ENCODE measurements at places on chromosomes 11 and 22.

DNA sequence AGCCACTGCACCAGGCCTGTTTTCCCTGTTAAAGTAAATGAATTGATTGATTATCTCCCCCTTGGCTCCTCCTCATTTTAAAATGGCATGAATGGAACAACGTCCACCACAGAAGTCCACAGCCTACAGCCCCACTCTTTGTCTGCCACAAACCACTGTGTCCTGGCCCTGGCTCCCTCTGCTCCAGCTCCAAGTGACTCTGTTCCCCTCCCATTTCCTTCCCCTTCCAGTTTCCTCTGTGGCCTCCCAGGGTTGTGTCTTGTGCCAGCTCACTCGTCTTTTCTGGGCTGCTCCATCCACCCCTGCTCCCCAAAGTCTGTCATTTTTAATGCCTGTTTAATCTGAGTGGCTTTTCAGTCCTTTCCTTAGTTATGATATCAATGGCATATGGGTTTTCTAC is 52.4 kb upstream of the CD5 start:
- no peak for DNase-seq

GRCh38 chr11:34583818-34584217 is 37.1 kb upstream of the EHF start:
- DNase-seq: no peak

DNA sequence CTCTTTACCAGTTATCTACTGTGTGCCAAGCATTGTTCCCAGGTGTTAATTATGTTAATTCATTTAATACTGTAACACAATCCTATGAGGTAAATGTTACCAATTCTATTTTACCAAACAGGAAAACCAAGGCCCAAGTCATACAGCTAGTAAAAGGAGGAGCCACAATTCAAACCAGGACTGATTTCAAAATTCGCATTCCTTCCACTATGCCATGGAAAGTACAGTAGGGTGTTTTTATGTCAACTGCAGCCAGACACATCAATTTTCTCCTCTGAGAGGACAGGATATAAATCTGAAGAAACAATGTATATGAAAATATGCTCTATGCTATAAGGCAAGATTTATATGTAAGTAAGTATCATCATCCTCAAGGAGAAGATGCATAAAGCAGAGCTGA is 104.3 kb downstream of the RPL27A start:
- DNase-seq: no peak

DNA sequence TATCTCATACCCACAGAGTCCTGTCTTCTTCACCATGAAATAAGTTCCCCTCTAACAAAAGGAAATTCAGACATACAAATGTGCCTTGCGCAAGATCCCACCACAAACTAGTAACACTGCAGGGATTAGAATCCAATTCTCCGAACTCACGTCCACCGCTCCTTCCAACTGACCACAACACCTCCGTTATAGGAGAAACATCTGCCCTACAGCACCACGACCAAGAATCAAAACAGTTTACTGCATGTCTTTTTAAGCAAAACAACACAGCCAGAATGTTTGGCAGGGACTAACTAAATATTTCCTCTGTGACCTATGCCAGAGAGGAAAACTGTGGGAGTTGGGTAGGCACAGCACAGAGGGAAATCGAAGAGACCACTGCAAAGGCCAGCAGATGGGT is 72.7 kb upstream of the AKIP1 start:
- no peak for DNase-seq

DNA sequence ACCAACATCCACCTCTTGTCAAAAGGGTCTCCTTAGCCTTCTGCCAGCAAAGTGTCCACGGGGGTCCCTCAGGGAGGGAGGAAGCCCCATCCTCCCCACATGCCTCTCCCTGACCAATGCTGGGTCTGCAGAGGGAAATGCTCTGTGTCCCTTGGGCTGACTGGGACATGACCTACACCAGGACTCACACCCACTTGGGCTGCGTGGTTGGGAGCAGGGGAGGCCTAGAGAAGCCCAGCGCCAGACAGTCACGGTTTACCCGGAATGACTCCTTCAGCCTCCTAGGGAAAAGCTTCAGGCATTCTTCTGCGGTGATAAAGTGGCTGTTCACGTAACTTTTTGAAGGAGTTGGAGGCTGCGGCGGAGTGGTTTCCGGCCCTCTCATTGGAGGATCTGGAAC is 180.3 kb downstream of the EFCAB6 start:
- no peak for DNase-seq

- peak; percentile 28 for DNase-seq
Observed at GRCh38 chr22:44224166-44224565, 43.4 kb downstream of the PARVG start.

DNA sequence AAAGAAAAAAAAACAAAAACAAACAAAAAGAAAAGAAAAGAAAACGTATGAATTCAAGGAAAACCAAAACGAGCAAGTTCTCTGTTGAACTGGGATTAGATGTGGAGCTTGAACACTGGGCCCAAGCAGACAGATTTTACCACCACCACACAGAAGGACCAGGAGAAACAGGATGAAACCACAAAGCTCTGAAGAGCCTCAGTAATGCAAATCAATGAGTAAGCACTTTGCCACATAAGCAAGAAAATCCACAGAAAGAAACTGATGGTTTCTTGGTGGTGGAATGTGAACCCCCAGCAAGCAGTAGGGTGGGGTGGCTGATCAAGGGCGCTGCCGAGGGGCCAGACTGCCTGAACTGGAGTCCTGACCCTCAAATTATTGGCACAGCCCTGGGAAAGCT is 50.9 kb upstream of the NFRKB start:
- DNase-seq: no peak

DNA sequence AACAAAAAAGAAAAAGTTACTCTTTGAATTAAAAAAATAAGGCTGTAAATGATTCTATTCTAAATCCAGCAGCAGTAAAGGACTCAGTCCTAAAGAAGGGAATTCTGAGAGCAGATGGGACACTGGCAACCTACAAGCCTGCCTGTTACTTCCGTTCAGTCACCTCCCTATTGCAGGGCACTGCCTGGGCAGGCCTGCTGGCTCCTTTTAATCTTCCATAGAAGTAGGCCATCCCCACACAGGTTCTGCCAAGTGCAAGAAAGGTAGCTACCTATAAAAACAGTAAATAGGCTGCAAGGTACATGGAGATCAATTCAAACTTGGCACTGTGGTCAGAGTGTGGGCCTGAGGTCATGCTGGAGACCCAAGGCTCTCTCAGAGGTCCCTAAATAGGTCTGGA is 136.4 kb downstream of the TRIM44 start:
- DNase-seq: no peak
